RPMI8226 (cell line): ENCODE measurements at places on chromosomes 11 and 22.

DNA sequence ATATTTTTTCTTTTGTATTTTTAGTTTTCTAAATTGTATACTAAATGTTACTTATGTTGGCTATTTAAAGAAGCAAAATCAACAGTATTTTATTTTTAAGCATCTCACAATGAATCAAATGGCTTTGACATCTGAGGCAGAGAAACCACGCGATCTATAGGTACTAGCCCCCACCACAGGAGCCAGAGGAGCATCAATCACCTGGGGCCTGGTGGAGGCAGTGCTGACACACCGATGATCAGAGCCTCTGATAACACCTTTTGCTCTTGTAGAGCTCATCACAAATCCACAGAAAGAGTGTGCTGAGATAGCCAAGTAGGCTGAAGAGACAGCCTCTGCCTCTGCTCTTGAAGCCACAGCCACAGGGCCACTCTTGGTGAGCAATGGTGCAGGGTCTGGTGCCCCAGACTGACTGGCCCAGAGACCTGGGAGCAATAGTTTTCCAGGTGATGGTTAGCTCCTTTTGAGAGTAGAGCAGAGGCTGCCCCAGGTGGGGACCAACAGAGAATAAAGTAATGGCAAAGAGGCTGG lies 25.2 kb downstream of the HIRA start:
- no peak for DNase-seq

GRCh38 chr22:46735747-46736608 lies 2.1 kb downstream of the CERK start:
- DNase-seq = no peak

DNA sequence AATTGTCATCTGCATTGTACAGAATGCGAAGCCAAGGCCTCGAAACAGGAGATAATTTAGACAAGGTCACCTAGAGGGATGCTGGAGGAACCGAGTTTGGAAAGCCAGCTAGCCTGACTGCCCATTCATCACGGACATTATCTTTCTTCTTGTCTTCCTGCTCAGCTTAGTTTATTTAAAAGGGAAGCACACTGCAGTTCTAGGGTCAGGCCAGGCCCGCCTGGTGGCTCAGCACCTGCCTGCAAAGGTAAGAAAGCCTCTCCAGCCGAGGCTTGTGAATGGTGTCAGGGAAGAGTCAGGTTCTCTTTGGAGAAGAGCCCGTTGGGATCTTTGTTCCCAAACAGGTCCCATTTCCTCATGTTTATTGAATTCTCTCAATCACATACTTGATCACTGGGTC lies 246.5 kb downstream of the BLID start:
- no peak for DNase-seq

DNA sequence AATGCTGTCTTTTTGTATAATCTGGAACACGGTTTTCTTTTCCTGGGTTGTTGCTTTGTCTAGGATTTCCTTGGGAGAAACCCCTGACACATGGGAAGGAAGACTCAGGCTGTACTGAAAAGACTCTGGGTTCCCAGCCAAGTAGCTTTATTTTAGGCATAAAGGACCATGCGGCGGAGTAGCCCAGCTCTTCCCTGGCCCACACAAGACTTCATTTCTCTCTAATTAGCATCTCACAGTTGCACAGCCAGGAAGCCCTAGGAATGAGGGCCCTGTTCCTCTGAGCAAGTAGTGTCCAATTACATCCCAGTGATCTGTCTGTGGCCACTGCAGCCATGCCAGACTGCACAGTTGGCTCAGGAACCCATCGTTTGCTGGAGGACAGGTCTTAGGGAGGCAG lies 319.5 kb downstream of the TENM4 start:
- DNase-seq = no peak

GRCh38 chr11:1171985-1172728 lies 14.4 kb downstream of the MUC5AC start:
- no peak for DNase-seq

- DNase-seq = no peak
Measured at GRCh38 chr11:36885154-36885553, 287.1 kb upstream of the RAG2 start.
